ENCODE measurements at places on chromosomes 1 and 21.

GRCh38 chr21:31846690-31847089, 26.1 kb upstream of the HUNK start:
- DNase-seq, result no peak

- DNase-seq, result no peak
Observed at GRCh38 chr1:4119516-4120220, 219.6 kb upstream of the C1orf174 start.

GRCh38 chr1:192907545-192908243, 98.9 kb downstream of the RGS2 start:
- DNase-seq, result no peak

DNA sequence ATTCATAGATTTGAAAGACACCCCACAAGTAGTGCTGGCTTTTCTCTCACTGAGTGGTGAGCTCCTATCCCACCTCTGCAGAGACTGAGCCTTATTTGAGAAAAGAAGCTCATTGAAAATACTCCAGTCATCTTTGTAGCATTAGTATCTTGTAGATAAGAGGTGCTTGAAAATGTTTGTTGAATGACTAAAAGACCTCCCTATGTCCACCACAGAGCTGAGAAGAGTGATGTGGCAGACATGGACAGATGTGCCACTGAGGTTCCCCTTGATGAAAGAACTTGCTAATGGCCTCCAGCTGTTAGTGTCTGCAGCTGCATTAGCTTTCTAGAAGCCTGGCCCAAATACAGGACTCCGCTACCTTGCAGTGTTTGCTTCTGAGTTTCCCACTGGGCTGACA, 29.3 kb upstream of the ZBTB8A start:
- DNase-seq, result no peak

GRCh38 chr21:34565238-34565637, 49.7 kb downstream of the RCAN1 start:
- no peak for DNase-seq

GRCh38 chr21:38897532-38898421, 92.0 kb downstream of the ETS2 start:
- no peak for DNase-seq

- DNase-seq, result no peak
Observed at GRCh38 chr1:41850029-41850428, 68.7 kb downstream of the HIVEP3 start.

- no peak for DNase-seq
Observed at GRCh38 chr1:109300650-109301151, 6.1 kb downstream of the MYBPHL start.

Measured in stimulated activated CD4-positive, alpha-beta T cell treated with anti-CD3 and anti-CD28 coated beads, Interleukin-1b, Interleukin-23, amount 100 ng/mL, for 4 hours (primary cell).